ENCODE measurements at places on chromosomes 16 and 17.
A peak's percentile ranks its signal among the peaks of the same experiment; 100 is the strongest.

- no peak for DNase-seq
These were observed 9.9 kb downstream of the CLEC19A start for GRCh38 chr16:19295393-19295792.

GRCh38 chr16:82220541-82220940 is 50.5 kb upstream of the MPHOSPH6 start:
- no peak for DNase-seq

DNA sequence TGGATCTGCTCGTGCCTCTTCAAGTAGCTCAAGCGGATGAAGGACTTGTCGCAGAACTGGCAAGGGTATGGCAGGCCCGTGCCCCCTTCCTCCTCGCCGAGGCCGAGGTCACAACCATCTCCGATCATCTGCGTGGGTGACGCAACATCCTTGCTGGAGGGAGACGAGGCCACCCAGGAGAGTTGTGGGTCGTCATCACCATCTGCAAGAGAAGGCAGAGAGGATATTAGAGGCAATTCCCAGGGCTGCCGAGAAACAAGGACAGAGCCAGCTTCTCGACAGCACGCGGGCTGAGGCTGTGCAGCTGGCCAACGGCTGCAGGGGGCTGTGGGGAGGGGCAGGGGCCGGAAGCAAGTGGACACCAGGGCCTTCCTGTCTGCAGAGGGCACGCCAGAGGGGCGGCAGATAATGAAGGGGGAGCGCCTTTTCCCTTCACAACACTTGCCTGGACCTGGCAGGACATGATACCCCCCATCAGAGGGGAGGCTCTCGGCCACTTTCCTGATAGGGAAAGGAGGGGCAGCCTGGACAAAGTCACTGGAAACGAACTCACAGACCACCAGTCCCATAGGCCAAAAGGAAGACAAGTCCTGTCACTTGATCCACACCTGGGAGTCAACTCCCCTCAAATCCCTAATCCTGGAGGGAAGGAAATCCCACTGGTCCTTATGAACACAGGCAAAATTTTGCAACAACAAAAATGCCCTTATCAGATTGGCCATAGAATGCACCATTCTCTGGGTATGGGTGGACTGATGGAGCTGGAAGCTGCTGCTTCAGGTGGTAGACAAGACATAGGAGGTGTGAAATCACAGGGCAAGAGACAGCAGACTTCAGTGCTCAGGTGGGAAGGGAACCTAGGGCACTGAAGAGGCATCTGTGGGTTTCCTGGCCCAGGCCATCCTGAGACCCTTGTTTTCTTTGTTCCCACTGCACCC is 217.0 kb downstream of the ZNF423 start:
- DNase-seq = no peak

DNA sequence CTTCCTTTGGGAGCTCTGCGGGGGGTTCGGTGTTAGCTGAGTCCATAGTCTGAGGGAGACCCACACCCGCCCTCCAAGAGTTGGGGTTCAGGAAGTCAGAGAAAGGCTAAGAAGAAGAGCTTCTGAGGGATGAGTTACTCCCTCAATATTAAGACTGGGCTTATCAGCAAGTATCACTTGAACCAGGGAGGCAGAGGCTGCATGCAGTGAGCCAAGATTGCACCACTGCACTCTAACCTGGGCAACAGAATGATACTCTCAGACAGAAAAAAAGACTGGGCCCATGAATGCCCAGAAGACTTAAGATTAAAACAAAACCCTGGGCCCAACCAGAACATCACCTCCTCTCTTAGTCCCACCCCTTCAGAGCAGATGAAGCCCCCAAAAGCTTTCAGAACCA is 6.0 kb downstream of the NKIRAS2 start:
- DNase-seq = no peak

- no peak for DNase-seq
These were observed 33.7 kb downstream of the HOXB1 start for GRCh38 chr17:48497103-48497502.

GRCh38 chr17:43787728-43788127 is 7.5 kb downstream of the CFAP97D1 start:
- no peak for DNase-seq

DNA sequence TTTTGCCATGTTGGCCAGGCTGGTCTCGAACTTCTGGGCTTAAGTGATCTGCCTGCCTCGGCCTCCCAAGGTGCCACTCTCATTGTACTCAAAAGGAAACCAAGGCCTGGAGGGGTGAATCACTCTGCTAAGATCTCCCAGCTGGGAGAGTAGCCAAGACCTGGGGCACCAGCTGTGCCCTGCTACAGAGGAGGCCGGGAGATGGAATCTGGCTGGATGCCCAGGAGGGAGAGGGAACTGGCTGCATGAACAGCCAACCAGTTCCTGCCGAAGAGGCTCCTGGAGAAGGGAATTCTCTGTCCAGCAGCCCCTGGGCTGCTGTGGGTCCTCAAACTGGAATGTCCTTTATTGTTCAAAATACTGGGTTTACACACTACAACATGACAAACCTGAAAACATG is 238.7 kb upstream of the CIBAR2 start:
- peak; percentile 84 for DNase-seq

DNA sequence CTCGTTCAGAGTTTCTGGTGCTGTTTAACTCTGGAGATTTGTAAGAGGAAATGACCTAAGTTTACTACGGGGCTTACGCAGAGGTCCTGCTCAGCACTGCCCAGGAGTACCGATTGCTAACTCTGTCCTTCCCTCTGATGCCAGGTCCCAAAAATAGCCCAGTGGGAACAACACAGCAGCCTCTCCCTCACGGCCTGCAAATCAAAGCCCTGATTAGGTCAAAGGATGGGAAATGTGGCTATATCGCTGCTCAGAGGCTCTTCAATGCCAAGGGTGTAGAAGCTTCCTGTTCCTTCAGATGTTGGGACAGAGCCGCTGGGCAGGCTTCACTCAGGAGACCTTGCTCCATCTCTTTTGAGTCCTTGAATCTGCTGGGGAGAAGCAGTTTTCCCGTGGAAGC is 174.2 kb upstream of the KCNJ16 start:
- no peak for DNase-seq

- no peak for DNase-seq
These were observed 27.4 kb downstream of the SNX11 start for GRCh38 chr17:48134912-48135480.

- DNase-seq = no peak
These were observed 441.6 kb downstream of the HAPSTR1 start for GRCh38 chr16:9533042-9533441.

- DNase-seq = no peak
These were observed 3.2 kb downstream of the ACSF3 start for GRCh38 chr16:89096768-89097391.

GRCh38 chr17:82241183-82241925 is 12.5 kb downstream of the SLC16A3 start:
- DNase-seq = no peak

- no peak for DNase-seq
These were observed 30.6 kb downstream of the FAM20A start for GRCh38 chr17:68570526-68570925.

- no peak for DNase-seq
These were observed 890 bp upstream of the CD300A start for GRCh38 chr17:74465378-74466110.

GRCh38 chr16:708959-709358 is 3.4 kb upstream of the FBXL16 start:
- no peak for DNase-seq

DNA sequence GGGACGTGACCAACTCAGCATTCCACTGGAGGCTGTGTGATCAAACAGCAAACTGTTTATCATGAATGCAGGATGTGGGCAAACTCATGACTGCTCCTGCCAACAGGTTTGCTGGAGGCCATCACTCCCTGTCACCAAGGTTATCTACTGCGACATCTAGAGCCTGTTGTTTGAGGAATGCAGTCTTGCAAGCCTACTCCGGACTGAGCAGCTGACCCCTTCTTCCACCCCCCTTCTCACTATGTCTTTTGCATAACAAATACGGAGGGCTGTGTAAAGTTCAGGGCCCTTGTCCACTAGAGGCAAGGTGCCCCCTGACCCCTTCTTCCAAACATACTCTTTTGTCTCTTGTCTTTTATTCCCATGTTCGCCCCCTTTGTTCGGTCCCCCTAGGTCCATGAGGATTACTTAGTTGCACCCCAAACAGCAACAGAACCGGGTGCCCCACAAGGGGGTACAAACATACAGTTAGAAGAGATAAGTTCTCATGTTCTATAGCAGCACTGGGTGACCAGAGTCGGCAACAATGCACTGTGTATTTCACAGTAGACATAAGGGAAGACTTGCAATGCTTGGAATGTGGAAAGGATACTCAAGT is 28.7 kb downstream of the MEAK7 start:
- DNase-seq = no peak

DNA sequence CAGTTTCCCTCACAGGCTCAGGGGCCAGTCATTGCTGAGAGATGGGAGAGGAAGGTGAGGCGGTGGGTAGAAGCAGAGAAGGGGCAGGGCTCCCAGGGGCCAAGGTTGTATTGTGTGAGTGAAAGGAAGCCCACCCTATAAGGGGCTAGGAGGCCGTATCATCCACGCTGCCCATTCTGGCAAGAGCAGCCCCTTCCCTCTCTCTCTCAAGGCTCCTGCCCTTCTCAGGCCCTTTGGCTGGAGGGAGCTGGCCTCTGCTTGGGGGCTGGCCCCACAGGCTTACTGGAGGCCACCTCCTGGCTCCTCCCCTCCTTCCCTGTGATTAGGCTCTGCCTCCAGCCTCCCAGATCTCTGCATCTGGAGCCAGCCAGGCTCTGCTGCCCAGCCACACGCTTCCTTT is 7.6 kb downstream of the TBKBP1 start:
- no peak for DNase-seq

DNA sequence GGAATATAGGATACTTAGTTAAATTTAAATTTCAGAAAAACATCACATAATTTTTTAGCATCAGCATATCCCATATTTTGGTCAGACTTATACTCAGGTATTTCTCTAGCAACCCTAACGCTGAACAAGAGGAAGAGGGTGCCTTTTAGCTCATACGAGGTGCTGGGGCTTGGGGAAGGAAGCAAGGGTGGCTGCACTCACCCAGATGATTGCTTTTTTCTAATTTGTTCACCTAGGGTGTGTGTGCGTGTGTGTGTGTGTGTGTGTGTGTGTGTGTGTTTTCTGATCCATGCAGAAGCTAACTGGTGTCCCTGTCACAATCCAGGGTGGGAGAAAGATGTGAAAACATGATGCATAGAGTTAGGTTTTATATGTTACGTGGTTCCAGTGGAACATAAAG is 81.2 kb downstream of the WNT3 start:
- no peak for DNase-seq

DNA sequence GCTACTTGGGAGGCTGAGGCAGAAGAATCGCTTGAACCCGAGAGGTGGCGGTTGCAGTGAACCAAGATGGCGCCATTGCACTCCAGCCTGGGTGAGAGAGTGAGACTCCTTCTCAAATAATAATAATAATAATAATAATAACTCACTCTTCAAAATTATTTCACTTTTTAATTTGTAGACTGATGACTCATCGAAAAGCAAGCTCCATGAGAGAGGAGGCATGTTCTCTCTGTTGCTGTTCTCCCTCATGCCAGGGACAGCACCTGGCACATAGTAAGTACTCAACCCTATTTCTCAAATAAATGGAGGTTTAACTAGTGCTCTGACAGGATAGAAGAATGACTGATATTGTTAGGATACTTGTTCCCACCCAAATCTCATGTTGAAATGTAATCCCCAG is 265.3 kb downstream of the CEP112 start:
- DNase-seq = no peak

GRCh38 chr16:53093162-53093744 is 38.5 kb downstream of the CHD9 start:
- no peak for DNase-seq

DNA sequence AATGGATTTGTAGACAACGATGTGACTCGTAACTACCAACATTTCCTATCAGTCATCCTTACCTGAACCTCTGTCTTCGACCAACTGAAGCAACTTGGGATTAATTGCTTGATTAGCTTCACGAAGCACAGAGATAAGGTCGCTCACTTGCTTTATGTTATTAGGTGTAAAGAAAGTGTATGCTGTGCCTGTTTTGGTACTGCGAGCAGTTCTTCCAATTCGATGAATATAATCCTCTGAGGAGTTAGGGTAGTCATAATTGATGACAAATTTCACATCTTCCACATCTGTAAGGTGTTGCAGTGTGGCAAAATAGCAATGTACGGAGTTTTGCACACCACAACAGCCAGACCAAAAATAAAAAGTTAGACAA is 3.6 kb upstream of the POLG2 start:
- DNase-seq = no peak

DNA sequence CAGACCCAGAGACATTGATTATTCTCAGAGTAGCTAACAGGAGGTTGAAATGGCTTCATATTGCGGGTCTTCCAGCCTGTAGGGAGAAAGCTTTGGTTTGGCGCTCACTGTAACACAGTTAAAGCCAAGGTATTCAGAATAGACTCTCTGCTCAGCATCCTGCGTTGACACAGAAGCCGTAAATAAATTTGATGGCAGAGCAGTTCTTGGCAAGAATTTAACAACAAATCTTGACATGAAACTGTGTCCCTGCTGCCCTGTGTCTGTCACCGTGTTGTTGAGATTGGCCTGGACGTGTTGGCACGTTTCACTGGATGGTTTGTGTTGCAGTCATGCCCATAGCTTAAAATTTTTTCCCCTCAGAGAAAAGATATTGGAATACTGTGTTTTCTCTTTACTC is 359.6 kb downstream of the SNX29 start:
- DNase-seq = no peak

DNA sequence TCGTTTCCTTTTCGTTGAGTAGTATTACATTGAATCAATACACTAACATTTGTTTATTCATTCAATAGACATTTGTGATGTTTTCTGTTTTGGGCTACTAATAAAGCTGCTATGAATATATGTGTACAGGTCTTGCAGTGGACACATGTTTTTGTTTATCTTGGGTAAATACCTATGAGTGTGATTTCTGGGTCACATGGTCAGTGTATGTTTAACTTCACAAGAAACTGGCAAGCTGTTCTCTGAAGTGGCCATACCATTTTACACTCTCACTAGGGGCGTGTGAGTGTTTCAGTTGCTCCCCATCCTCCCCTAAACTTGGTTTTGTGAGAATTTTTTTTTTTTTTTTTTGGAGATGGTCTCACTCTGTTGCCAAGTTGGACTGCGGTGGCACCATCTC is 35.0 kb downstream of the PKD1L3 start:
- no peak for DNase-seq
